Forelimb muscle (tissue), 1 donor: ENCODE measurements at places on chromosomes 2 and 18.
A peak's percentile ranks its signal among the peaks of the same experiment; 100 is the strongest.

DNA sequence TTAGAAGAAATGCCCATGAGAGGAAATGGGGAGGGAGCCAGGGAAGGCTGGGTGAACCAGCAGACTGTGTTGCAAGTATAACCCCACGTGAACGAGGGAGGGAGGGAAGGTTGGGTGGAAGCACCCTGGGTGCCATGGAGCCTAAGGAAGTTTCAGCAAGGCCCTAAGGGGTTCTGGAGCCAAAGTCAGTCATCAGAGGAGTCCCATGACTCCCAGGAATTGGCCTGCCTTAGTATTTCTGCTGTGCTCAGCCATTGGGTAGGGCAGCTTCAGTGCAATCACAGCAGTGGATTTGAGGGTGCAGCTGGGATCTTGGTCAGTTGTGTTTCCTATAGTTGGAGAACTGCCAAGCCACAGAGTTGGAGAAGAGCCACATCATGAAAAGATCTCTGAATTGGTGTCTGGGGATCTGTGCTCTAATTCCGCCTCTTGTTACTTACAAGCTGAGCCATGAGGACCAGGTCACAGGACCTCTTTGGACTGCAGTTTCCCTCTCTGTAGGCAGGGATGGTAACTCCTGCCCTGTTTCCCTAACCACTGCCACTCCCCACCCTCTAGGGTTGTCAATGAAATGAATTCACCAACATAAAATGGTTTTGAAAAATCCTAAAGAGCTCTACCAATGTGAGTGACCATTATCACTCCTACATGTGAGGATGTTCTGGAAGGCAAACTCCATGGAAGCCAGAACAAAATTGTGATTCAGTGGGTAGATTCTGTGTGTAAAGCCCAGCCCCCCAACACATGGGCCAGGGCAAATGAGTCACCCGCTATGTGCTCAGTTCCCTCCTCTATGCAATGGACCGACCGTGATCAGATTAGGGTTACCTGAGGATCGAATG, 108.9 kb downstream of the CLIP4 start:
- peak; percentile 13 for DNase-seq

DNA sequence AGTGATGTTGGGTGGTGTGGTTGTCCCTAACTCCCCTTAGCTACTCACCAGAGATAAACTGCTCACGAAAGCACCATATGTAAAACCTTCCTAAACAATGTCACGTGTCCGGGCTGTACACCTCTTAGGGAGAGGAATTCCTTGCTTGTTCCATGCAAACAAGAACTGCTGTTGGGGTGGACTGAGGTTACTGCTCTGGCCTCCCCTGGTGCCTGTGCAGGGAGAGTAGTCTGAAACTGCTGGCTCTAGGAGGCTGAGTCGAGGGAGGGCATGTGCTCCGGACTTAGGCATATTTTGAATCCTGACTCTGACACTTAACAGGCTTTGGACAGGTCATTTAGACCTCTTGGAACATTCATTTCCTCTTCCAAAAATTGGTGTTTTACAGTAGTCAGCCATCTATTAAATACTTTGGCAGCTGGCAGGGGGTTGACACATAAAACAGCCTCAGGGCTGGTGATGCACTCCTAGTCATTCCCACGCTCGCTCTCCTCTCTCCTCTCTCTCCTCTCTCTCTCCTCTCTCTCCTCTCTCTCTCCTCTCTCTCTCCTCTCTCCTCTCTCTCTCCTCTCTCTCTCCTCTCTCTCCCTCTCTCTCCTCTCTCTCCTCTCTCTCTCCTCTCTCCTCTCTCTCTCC, 10.6 kb downstream of the THNSL2 start:
- DNase-seq, result no peak

DNA sequence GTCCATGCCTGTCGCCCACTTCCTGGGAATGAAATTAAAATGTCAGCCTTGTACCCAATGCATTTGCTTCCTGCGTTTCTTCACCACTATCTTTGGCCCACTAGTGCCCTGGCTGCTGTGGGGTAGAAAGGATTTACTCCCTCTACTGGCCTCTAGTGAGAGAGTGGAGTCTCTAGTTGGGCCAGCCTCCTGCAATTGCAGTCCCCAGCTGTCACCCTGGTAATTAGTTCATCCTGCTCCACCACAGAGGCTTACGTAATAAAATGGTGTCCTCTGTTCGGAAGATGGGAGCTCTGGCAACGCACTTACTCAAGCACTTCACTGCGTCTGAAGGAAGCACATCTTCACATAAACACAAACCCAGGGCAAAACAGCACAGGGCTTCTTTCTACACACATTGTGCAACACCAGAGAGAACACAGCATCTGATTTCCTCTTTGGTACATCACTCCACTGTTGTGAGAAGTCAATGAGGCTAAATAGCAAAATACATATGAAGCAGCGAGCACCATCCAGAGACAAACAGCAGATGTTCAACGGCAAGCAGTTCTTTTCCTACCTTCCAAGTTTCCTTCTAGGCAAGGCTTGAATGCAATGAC, 274.6 kb downstream of the LRATD1 start:
- DNase-seq, result no peak

DNA sequence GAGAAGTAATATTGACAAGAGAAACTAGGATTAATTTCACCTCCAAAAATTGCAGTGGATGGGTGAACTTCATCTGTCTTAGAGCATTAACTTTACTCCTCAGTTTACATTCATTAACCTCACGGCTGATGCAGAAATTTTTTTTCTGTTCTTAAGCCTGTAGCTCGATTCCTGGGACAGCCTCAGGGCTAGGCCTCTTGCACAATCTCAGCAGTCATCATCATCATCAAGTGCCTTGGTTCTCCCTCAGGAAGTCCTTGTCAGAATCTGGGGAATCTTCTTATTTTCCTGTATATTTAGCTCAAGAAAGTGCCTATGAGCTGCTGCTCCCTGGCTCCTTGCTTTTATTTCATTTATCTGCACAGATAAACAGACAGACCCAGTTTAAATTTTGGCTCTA, 1272.2 kb upstream of the LRRTM1 start:
- DNase-seq, result no peak

DNA sequence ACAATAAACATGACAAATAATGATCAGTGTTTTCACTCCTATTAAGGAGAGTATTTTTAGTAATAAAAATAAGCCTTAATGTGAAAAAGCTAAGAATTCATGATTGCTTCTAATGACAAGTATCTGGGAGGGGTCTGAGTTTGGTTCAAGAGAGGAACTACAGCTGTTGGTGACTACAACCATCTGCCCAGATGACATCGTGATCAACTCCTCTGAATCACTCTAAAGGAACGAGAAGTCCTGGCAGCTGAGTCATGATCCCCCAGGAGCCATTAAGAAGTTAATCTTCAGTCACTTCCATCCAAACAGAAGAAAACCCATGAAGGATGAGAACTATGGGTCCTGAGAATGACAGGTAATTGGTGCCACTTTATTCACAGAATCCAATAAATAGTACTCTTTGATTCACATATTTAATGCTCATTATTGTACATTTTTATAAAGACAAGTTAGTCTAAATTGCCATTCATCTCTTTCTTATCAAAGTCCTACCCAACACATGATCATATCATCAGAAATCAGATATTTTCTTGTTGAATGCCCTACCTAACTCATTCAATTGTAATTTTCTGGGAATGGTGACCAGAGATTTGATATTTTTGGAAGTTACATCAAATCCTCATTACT, 6.8 kb downstream of the TFPI start:
- DNase-seq, result peak; percentile 69

DNA sequence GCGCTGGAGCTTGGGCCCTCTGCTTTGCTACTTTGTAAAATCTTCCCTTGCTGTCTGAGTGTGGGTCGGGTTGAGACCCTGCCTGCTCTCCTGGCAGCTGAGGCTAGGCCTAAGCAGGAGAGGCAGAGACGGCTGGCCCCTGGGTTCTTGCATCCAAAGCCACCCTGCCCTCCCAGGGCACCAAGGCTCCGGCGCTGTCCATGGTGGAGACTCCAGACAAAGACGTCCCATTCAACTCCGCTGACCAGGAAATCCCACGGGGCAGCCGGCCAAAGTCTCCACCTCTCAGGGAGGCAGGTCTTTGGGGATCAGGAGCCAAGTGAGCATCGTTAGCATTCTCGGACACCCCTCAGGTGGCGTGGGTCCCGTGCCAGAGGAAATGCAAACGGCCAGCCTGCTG, 2.6 kb upstream of the PRLH start:
- no peak for DNase-seq

GRCh38 chr2:219072741-219073250, 12.1 kb upstream of the IHH start:
- DNase-seq, result no peak

DNA sequence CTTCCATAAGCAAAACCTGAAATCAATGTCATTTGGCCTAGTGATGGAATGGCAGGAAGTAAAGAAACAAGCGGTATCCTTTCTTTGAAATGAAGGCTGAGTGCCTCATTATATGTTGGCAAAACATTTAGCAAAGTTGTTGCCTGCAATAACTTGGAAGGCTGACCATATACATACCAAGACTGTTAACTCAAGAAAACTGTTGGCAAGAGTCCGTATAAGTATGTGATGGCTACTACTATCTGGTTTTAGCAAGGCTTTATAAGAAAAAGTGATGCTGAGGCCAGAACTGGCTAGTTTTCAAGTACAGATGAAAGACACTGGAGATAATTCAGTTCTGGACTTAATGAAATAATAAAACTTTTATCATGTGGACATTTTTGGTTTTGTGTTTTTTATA, 356.2 kb downstream of the ZNF521 start:
- DNase-seq, result no peak

- DNase-seq, result no peak
Observed at GRCh38 chr2:225025917-225026571, 16.2 kb downstream of the DOCK10 start.

DNA sequence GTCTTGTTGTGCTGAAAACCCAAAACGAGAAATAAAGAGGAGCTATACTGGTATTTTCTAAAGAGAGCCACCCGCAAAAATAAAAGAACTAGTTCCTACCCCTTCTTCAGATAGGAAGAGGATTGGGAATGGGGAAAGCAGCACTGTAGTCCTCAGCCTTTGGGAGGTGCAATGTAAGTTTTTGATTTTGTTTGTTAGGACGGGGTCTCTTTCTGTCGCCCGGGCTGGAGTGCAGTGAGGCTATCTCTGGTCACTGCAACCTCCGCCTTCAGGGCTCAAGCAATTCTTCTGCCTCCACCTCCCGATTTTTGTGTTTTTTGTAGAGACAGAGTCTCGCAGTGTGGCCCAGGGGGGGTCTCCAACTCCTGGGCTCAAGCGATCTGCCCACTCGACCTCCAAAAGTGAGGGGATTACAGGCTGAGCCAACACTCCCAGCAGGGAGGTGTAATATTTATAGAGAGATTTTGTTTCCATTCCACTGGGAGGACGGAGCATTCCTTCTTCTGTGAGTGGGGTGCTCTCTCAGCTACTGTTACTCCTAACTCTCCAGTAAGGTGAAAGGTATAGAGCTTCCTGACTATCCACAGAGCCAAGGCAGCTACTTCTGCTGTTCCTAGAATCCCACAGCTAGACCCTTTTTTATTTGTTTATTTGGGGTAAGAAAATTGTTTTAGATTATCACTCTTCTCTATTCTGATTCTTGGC, 13.1 kb upstream of the GULP1 start:
- DNase-seq, result no peak

DNA sequence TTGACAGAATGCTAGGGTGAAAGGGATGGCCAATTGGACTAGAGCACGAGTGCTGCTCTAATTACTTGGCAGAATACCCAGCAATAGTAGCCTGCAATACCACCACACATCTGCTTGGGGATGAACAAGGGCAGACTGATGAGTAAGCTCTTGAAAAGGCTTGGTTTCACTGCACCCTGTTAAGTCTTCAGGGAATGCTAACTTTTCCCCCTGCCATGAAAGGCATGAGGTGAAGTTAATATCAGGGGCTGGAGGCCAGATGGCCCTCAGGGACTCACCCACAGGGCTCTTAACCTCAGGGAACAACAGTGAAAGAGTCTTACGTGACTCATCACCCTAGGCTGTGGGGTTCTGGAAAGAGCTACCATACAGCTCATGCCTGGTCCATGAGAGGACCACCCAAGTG, 51.7 kb upstream of the MYL1 start:
- DNase-seq, result no peak

- DNase-seq, result no peak
Observed at GRCh38 chr2:208359632-208359986, 47.0 kb upstream of the PTH2R start.

DNA sequence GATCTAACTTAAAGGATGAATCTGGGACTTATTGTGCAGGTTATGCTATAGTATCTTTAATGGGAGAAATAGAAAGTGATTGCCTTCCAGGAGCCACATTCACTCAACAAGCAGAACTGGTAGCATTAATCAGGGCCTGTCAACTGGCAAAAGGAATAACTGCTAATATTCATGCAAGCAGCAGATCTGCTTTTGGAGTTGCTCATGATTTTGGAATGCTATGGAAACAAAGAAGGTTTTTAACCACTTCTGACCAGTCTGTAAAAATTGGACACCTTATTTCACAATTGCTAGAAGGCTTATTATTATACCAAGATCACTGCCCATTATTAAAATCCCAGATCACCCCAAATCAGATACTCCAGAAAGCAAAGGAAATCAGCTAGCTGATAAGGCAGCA, 200.4 kb downstream of the MREG start:
- no peak for DNase-seq

- DNase-seq, result no peak
Observed at GRCh38 chr2:177254433-177255226, 9.9 kb downstream of the NFE2L2 start.

GRCh38 chr2:24981411-24982136, 9.8 kb upstream of the DNAJC27 start:
- DNase-seq, result no peak

- DNase-seq, result no peak
Observed at GRCh38 chr2:108944601-108945331, 44.3 kb downstream of the EDAR start.

DNA sequence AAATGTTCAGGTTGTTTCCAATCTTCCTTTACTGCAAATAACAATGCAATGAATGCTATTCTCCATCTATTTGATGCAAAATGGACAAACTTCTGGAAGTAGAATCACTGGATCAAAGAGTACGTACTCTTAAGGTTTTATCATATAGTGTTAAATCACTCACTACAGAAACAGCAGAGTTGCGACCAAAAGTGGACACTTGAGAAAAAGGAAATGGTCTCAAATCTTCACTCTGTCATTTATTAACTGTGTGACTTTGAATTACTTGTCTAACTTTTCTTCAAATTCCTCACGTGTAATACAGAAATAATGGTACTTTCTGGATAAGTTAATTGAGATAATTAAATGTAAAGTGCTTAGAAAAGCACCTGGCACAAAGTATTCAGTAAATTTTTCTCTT, 78.1 kb downstream of the CERKL start:
- DNase-seq, result no peak

DNA sequence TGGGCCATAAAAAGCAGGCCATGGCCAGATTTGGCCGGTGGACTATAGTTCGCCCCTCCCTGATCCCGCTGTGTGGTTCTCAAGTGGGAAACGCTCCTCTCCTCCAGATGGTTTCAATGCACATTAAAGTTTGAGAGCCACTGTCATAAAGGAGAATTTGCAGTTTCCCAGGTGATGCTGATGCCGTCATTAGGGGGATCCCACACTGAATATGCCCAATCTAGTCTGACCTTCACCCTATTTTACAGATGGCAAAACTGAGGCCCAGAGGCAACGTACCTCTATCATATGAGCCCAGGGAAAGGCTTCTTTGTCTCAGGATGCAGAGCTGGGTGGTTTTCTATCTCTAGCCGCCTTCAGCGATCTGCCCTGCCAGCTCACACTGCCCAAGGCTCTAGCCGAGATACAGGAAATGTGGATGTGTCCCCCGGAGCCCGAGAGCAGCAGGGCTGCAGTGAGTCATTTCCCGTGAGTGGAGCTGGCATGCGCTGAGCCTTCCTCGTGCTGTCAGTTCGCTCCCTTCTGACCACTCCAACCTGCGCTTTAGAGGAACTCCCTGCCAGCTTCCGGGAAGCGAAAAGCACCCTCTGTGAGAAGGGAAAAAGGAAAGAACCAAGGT, 116.2 kb downstream of the SMAD7 start:
- no peak for DNase-seq
